ENCODE measurements at places on chromosomes 3 and 15. TPM values are rescaled to one million over a fixed set of nuclear protein-coding genes. Genes with fewer than 3 reads are reported as not detected.

C3orf22 gene
- total RNA-seq, result not detected

ADAMTS7 gene
- total RNA-seq, result 7.7 TPM

APOD gene
- 2.0 TPM for total RNA-seq

ZNF662 gene
- total RNA-seq, result 1.3 TPM

MESP1 gene
- under 0.01 TPM for total RNA-seq

TRIP4 gene
- total RNA-seq, result 11.8 TPM

NTRK3 gene
- total RNA-seq, result 0.44 TPM

IL5RA gene
- total RNA-seq, result not detected

STIMATE gene
- total RNA-seq, result 22.0 TPM

SAMD7 gene
- total RNA-seq, result not detected

ZDHHC23 gene
- 1.1 TPM for total RNA-seq

HTR3E gene
- not detected for total RNA-seq

EMC7 gene
- total RNA-seq, result 44.4 TPM

ZNF80 gene
- not detected for total RNA-seq

GLT8D1 gene
- 80.5 TPM for total RNA-seq

FAM43A gene
- total RNA-seq, result 96.5 TPM

CPA3 gene
- total RNA-seq, result not detected

All from placental pericyte (primary cell).